IPS-NIHi11 (cell line): ENCODE measurements at places on chromosomes 7 and 10.

GRCh38 chr10:56646329-56647111 is 285.5 kb upstream of the ZWINT start:
- peak; percentile 10 for DNase-seq

GRCh38 chr7:66867198-66867790 is 53.7 kb upstream of the TMEM248 start:
- DNase-seq: no peak

DNA sequence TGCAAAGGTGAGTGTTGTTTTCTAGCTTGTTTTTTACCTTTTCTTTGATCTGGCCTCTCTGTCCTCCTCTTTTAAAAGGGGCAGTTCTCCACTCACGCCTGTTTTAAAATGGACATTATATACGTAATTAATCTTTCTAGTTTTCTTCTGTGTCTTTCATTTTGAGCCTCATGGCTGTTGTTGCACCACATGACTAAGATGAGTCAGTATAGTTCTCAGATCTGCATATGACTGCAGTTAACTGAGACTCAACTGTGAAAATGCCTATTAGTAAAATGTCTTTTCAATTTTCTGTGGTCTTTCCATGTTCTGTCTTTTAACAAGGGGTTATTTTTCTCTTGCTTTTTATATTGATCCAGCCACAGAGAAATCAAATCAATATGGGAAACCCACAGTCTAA is 296.1 kb downstream of the CDK14 start:
- DNase-seq: no peak

- DNase-seq: no peak
These were observed 13.3 kb upstream of the C10orf53 start for GRCh38 chr10:49666054-49666615.

GRCh38 chr7:79612022-79612421 is 158.6 kb upstream of the MAGI2 start:
- DNase-seq: no peak

DNA sequence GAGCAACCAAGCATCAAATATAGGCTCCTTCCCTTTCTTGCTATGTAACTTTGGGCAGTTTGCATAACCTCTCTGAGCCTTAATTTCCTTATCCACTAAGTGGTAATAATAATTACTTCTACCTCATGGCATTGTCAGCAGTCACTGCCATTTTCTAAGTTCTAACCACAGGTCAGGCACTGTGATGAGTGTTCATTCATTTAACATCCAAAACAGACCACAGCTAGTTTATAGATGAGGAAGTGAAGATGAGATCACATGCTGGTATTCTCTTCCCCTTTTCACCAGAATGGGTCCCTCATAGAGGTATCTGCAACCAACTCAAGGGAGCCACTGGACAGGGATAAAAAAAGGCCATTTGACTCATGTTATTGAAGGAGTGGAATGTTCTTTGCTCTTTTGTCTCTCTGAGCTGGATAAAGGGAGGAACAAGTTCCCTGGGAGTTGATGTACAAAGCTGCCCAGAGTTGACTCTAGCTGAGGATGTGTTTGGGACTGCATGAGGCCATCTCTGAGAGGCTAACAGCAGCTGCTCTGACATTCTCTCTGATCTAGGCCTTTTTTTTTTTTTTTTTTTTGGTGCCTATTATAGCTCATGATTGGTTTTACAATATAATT is 65.0 kb downstream of the DNAJC12 start:
- DNase-seq: no peak

- DNase-seq: no peak
These were observed 123.2 kb downstream of the SLC16A9 start for GRCh38 chr10:59586407-59586891.

GRCh38 chr7:66639773-66640172 is 11.1 kb downstream of the KCTD7 start:
- no peak for DNase-seq

DNA sequence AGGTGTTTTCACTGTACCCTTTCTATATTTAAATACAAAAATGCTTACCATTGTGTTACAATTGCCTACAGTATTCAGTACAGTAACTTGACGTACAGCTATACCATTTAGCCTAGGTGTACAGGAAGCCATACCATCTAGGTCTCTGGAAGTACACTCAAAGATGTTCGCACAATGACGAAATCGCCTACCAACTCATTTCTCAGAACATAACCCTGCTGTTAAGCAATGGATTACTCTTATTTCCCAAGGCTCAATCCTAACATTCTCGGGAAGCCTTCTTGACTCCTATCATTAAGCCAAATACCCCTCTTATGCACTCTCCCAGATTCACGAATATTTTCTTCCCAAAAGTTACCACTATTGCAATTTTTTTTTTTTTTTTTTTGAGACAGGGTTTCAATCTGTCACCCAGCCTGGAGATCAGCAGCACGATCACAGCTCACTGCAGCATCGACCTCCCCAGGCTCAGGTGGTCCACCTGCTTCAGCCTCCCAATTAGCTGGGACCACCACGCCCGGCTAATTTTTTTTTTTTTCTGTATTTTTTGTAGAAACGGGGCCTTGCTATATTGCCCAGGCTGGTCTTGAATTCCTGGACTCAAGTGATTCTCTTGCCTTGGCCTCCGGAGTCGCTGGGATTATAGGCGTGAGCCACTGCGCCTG is 1.5 kb downstream of the CWF19L1 start:
- no peak for DNase-seq

DNA sequence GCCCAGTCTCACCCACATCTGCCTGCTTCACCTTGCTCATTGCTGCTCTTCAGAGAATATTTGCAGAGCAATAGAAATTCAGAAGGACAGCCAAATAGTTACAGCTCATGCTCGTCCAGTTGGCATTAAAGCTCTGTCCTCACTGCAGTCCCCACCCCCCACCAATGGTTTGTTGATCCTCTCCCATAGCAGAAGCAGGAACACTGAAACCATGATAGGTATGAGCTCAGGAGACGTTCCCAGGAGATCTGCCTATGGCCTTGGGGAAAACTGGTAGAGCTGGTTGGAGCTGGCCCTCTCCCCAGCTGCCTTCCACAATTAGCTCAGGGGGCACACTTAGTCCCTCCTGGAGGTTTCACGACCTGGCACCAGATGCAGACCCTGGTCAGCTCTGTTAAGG is 68.6 kb upstream of the KMT2C start:
- no peak for DNase-seq

GRCh38 chr7:26850193-26850651 is 14.2 kb downstream of the SKAP2 start:
- DNase-seq: no peak

- no peak for DNase-seq
These were observed 122.7 kb downstream of the SFMBT2 start for GRCh38 chr10:7288060-7288690.

DNA sequence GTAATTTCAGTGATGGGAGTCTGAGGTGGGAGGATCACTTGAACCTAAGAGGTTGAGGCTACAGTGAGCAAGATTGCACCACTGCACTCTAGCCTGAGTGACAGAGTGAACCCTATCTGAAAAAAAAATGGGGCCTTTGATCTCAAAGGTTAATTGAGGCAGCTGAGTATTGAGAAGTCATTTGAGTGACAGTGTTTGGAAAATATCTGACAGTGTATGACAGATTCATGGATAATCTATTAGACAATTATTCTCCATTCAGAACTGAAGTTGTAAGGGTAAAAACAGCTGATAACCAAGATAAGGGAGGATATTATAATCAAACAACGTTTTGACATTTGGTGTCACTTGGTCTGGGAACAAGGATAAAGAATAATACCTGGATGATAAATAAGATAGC is 50.9 kb upstream of the CD36 start:
- DNase-seq: no peak

DNA sequence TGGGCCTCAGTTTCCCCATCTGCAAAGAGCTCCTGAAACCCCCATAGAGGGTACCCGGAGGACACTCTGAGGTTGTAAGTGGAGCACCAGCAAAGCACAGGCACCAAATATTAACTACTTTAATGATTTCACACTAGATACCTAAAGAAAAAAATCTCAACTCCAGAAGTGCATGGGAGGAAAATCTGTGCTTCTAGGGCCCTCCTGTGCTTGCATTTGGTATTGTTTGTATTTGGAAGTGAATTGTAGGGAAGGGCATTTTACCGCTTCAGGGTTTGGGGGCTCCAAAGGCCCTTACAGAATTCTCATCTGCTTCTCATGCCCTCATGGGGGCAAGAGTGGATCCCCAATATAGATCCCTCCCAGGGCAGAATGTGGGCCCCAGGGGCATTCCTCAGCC is 22.4 kb upstream of the DRGX start:
- no peak for DNase-seq

- no peak for DNase-seq
These were observed 292.9 kb upstream of the NPVF start for GRCh38 chr7:25521236-25521635.

DNA sequence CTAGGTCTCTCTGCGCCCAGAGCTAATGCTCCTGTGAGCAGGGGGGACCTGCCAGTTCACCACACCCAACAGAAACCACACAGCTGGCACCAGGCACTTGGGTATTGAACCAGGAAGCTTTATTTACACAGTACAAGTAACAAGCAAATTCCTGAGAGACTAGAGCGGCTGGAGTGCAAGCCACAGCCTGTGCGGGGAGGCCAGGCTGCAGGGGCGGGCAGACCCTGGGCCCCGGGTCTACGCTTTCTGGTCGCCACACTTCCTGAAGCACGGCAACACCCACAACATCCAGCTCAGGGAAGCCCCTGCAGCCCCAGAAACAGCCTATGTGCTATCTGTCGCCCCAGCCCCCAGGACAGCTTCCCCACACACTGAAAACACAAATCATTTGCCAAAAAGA is 125.0 kb downstream of the FAM53B start:
- DNase-seq: no peak

GRCh38 chr7:30932562-30932961 is 20.9 kb downstream of the AQP1 start:
- DNase-seq: peak; percentile 3

GRCh38 chr10:43231523-43232078 is 35.3 kb downstream of the RASGEF1A start:
- no peak for DNase-seq

- DNase-seq: no peak
These were observed 348.0 kb downstream of the GPAM start for GRCh38 chr10:111835574-111835973.

DNA sequence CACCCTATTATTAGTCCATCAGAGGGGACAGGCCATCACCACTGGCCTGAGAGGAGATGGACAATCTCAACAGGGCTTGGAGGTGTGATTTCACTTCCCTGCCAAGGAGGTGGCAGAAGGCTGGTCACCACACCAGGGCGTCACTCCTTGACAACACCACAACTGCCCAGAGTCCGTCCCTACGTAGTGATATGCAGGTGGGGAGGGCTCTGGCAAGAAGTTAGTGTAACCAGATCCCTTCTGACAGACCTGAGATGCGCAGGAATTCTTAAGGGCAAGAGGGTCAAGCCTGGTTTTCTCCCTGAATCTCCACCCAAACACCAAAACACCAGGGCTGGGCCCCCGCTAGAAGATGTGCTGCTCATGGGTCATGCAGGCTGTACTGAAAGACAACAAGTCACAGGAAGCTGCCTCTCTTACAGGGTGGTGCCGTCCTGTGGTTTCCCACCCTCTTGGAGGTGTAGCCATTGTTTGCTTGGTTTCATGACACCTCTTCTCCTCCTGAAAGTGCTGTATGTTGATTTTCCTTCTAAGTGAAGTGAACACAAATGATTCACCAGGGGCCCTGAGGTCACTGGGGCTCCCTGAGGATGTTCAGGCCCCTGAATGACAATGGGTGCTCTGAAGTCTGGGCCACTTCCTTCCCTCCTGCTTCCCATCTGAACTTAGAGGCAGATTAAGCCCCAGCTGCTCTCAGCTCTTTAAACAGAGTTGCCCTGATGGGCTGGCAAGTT is 27.1 kb downstream of the ATXN7L1 start:
- peak; percentile 61 for DNase-seq

DNA sequence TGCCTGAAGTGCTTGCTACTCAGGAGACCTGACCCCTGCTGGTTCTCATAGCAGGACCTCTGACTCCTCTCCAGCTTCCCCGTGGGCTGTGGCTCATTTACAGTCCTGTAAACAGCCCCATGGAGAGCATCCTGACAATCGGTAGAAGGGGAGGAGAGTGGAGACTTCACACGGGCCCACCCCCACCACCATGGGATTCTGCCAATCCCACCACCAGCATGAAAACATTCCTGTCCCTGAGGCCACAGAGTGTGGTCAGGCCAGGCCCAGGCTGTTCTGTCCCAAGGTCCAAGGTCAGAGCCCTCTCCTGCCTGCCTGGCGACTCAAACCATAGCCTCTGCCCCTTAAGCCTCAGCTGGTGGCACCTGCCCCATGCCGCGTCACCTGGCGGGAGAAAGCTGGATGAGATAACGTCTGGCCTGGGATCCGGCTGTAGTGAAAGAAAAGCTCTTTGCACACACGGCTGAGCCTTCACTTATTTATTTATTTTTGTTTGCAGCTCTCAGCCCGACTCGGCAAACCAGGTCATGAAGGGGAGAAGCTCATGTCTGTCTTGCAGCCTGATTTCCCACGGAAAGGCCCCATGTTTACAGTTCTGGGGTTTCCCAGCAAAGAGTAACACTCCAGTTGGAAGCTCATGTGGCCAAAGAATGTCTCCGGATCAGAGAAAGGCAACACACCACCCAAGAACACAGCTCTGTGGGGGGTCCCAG is 293.6 kb upstream of the ZMIZ1 start:
- DNase-seq: peak; percentile 54
